MCF 10A (cell line): ENCODE measurements at places on chromosomes 12 and 14. TPM values are rescaled to one million over a fixed set of nuclear protein-coding genes. Genes with fewer than 3 reads are reported as not detected.
A peak's percentile ranks its signal among the peaks of the same experiment; 100 is the strongest.

The AQP2 gene
- not detected in 2 replicates for total RNA-seq

The RTL1 gene
- total RNA-seq, result not detected in 2 replicates

GRCh38 chr14:50783563-50783962 is 47.4 kb downstream of the NIN start:
- H3K36me3 ChIP-seq, result no peaks in the 10 kb centered on the region
- DNase-seq, result no peak
- no peak overlapping the region for H3K4me3 ChIP-seq
- H3K27me3 ChIP-seq, result no peaks in the 10 kb centered on the region

The SMCO2 gene
- 0.37 TPM in 1 of 2 replicates, not detected in the other for total RNA-seq

- H3K36me3 ChIP-seq, result no peaks in the 10 kb centered on the region
- no peaks in the 10 kb centered on the region for H3K4me1 ChIP-seq
- DNase-seq, result no peak
Measured at GRCh38 chr14:51317373-51317772, 77.3 kb downstream of the TMX1 start.

GRCh38 chr14:93947282-93947681 is 20.1 kb downstream of the FAM181A start:
- H3K27me3 ChIP-seq, result no peaks in the 10 kb centered on the region
- no peak overlapping the region for H3K4me3 ChIP-seq
- DNase-seq, result no peak
- H3K27ac ChIP-seq, result no peak overlapping the region
- no peaks in the 10 kb centered on the region for H3K36me3 ChIP-seq

DNA sequence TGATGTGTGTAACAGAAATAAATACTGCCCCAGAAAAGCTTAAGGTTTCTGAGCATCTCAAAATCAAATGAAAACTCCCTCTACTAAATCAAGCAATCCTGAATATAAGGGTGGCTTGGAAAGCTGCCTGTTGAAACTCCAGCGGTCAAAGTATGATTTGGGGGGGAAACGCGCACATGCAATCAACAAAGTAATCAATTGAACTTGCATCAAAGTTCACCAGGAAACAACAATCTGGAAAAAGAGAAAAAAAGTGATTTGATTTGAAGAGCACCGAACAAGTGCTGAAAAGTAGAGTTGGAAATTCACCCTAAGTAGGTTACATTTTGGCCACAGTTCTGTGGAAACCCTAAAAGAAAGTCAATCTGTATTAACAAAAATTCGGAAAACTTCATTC is 700 bp downstream of the CNIH1 start:
- peak overlapping the region; percentile 88 for H3K4me3 ChIP-seq
- H3K36me3 ChIP-seq, result peaks cover 14% of the 10 kb centered on the region
- no peaks in the 10 kb centered on the region for H3K27me3 ChIP-seq
- peak overlapping the region; percentile 93 for H3K27ac ChIP-seq

DNA sequence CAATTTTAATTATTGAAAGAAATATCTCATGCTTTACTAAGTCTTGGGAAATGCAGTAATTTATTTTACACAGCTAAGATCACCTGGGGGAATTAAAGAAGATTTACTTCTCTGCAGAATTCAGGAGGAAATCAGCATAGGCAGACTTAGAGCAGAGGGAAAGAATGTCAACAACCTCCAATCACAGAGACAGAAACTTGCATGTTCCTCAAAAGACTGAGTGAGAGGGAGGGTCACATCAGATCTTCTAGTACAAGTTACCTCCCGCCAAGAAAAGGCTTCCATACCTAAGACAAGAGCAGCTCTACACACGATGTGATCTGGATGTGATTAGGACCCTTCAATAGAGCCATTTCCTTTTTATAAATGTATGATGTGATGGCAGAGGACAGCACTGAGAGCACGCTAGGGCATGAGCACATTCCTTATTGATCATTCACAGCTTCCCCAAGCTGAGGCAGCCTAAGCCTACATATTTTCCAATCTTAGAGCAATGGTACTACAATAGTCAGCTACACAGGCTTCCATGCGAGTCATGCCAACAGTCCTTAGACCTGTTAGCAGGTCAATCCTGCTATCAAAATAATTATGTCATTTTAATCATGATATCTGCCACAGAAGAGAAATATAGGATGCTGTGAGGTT is 403.3 kb downstream of the ETNK1 start:
- H3K4me3 ChIP-seq, result no peak overlapping the region
- no peaks in the 10 kb centered on the region for H3K36me3 ChIP-seq
- H3K27ac ChIP-seq, result no peak overlapping the region
- H3K4me1 ChIP-seq, result no peaks in the 10 kb centered on the region
- peaks cover 7% of the 10 kb centered on the region for H3K27me3 ChIP-seq

GRCh38 chr12:98741196-98741555 is 96.1 kb downstream of the APAF1 start:
- H3K27ac ChIP-seq, result no peak overlapping the region
- DNase-seq, result no peak
- peaks cover 1% of the 10 kb centered on the region for H3K36me3 ChIP-seq
- no peaks in the 10 kb centered on the region for H3K4me1 ChIP-seq
- no peaks in the 10 kb centered on the region for H3K27me3 ChIP-seq

The KERA gene
- not detected in 2 replicates for total RNA-seq

DNA sequence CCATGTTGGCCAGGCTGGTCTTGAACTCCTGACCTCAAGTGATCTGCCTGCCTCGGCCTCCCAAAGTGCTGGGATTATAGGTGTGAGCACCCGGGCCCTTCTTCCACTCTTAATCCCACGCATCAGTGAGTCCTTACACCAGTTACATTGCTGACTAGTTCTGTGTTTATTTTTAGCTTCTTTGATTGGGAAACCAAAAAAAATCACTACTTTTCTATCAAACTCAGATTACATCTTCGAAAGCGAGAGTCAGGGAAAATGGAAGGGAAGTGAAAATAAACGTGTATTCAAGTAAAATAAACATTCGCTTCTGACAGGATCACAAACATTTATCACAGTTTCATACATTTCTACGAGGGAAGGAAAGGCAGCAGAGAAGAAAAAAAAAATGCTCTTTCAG is 32.2 kb downstream of the FGD6 start:
- H3K36me3 ChIP-seq, result peaks cover 19% of the 10 kb centered on the region
- H3K4me1 ChIP-seq, result peaks cover 14% of the 10 kb centered on the region
- no peak for DNase-seq
- no peak overlapping the region for H3K27ac ChIP-seq

DNA sequence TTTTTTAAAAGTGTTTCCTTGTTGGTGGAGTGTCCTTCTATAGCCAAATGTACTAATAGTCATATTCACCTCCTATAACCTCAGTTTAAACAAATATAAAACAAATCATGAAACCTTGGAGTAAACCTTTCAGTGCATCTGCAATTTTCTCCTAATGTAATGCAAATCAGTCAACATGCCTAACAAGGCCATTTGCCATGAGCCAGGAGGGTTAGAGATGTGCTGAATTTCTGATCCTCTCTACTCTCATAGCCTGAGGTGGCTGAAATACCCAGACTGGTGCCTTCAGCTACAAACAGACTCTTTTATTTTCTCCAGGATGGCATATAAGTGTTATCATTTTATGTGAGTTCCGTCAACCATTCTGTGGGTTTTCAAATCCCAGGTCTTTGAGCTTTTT is 908.1 kb downstream of the GALC start:
- DNase-seq, result no peak
- H3K27me3 ChIP-seq, result no peaks in the 10 kb centered on the region
- no peaks in the 10 kb centered on the region for H3K36me3 ChIP-seq
- H3K27ac ChIP-seq, result no peak overlapping the region
